ENCODE measurements at places on chromosomes 4 and X.

- no peak for DNase-seq
Measured at GRCh38 chrX:95893636-95894035, 791.0 kb upstream of the DIAPH2 start.

- no peak for DNase-seq
Measured at GRCh38 chr4:17956245-17956644, 65.3 kb downstream of the LCORL start.

- DNase-seq, result no peak
Measured at GRCh38 chrX:143165778-143166177, 140.1 kb downstream of the SPANXN4 start.

DNA sequence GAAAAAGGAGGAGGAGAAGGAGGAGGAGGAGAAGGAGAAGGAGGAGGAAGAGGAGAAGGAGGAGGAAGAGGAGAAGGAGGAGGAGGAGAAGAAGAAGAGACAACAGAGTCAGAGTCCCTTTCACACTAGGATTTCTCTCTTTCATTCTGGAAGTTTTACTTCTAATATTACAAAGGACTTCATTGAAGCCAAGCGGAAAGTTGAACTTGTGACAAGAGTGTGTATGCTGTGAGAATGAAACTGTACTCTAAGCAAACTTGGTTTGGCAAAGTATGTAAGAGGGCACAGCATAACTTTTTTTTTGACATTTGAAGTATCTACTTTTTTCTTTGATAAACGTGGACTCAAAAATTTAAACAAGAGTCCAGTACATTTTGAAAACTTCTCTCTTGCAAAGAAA, 48.0 kb downstream of the CXCL8 start:
- no peak for DNase-seq

DNA sequence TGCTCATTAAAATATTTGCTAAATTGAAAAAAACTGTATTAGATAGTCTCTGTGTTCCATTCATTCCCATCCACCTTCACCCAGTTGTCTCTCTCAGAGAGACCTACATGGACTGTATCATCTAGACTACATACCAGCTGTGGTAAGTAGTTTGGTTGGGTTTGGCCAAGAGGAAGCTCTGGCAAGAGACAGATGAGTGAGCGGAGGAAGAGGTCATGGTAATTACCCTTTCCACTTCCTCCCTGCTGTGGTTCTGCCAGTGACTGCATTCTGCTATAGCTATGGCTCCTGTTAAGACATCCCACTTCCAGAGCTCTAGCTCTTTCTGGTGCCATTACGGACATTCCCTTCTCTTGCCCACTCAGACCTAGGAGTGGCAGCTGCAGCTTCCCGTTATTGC, 239.0 kb upstream of the MID1 start:
- DNase-seq, result no peak

DNA sequence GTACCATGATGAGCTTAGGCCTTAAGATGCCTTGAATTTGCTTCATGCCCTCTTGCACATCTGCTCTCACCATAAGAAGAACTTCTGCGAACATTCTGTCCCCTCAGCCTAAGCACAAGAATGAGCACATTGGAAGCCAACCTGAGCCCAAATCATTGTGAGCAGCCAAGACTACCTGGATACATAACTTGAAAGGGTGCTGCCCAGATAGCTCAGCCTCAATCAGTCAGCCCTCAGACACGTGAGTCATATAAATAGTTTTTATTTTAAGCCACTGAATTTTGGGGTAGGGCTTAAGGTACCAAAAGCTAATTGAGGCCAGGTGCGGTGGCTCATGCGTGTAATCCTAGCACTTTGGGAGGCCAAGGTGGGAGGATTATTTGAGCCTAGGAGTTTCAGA, 27.5 kb upstream of the BBS12 start:
- DNase-seq, result no peak

DNA sequence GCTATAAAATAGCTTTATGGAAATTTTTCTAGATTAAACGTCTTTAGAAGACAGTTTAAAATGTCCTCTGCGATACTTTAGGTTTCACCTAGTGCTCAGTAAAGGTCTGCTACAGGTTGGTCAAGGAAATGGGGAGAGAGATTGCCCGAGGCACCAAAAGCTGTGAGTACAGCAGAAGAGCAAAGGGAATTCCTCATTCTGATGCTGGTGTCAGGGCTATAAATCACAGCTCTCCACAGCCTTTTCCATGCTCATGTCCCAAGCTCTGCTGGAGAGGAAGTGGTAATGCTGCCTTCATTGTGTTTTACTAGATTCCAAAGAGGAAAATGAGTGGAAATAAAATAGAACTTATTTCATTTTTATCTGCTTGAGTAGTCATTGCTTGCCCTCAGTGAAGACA, 2060.4 kb downstream of the ARAP2 start:
- no peak for DNase-seq

- no peak for DNase-seq
Measured at GRCh38 chrX:97845451-97845850, 961.7 kb downstream of the RPA4 start.

GRCh38 chrX:63350465-63350877, 661 bp downstream of the SPIN4 start:
- DNase-seq, result no peak

DNA sequence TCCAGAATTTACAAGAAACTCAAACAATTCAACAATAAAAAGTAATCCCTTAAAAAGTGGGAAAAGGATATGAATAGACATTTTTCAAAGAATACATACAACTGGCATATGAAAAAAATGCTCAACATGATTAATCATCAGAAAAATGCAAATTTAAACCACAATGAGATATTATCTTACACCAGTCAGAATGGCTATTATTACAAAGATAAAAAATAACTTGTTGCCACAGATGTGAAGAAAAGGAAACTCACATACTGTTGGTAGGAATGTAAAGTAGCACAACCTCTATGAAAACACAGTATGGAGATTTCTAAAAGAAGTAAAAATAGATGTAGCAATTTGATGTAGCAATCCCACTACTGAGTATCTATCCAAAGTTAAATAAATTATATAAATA, 65.1 kb upstream of the DIAPH2 start:
- DNase-seq, result no peak

- DNase-seq, result no peak
Measured at GRCh38 chrX:110786486-110786885, 9.1 kb downstream of the CHRDL1 start.

DNA sequence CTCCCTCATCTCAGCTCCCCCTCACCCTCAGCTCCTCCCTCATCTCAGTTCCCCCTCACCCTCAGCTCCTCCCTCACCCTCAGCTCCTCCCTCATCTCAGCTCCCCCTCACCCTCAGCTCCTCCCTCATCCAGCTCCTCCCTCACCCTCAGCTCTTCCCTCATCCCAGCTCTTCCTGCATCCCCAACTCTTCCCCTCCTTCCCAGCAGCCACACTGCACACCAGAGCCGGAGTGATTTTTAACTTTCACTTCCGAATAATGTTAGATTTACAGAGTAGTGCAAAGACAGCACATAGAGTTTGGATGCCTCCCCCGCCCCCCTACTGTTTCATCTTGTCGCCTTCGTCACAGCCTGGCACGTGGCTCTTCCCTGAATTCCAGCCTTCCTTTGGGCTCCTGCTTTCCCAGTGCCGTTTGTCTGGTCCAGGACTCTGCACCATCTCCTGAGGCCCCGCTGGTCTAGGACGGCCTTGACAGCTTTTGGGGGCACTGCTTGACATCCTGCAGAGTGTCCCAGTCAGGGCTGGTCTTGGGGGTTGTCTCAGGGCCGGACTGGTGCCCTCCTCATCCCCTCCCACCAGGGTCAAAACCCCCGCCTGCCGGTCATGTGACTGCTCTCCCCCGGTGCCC, 110.2 kb downstream of the FAM53A start:
- no peak for DNase-seq

GRCh38 chr4:138090150-138090917, 151.8 kb downstream of the SLC7A11 start:
- DNase-seq, result no peak

- no peak for DNase-seq
Measured at GRCh38 chr4:187357821-187358220, 634.2 kb upstream of the FAT1 start.

- DNase-seq, result no peak
Measured at GRCh38 chrX:117808426-117808825, 308.2 kb downstream of the KLHL13 start.

DNA sequence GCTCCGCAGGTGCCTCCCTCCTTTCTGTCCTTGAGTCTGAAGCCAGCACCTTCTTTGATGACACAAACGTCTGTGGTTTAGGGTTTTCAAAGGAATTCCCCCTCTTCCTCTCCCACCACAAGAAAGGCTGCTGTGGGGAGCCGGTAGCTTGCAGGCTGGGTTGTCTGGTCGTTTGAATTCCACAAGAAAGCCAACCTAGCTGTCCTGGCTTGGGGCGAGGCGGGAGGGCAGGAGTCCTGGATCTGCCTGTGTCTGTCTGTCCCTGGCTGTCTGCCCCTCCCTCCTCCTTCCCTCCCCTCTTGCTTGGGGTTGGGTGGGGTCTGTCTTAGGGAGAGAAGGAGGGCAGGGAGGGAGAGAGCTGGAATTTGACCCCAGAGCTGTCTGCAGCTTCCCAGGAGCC, 56.3 kb downstream of the SHROOM2 start:
- DNase-seq, result no peak

- no peak for DNase-seq
Measured at GRCh38 chr4:52051615-52052474, 741 bp downstream of the SPATA18 start.

- no peak for DNase-seq
Measured at GRCh38 chrX:68098431-68098830, 334.9 kb downstream of the OPHN1 start.

DNA sequence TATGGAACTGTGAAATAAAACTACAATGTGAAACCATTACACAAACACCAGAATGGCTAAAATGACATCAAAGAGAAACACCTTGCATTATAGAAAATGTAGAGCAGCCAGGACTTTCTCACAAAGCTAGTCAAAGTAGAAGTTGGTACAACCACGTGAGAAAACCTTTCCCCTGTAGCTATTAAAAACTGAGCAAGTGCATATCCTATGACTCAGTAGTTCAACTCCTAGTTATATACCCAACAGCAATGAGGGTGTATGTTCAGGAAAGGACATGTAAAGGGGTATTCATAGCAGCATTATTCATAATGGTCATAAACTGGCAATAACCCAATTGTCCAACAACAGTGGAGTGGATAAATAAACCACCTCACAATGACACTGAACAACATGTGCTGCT, 177.5 kb upstream of the NUDT10 start:
- DNase-seq, result no peak

DNA sequence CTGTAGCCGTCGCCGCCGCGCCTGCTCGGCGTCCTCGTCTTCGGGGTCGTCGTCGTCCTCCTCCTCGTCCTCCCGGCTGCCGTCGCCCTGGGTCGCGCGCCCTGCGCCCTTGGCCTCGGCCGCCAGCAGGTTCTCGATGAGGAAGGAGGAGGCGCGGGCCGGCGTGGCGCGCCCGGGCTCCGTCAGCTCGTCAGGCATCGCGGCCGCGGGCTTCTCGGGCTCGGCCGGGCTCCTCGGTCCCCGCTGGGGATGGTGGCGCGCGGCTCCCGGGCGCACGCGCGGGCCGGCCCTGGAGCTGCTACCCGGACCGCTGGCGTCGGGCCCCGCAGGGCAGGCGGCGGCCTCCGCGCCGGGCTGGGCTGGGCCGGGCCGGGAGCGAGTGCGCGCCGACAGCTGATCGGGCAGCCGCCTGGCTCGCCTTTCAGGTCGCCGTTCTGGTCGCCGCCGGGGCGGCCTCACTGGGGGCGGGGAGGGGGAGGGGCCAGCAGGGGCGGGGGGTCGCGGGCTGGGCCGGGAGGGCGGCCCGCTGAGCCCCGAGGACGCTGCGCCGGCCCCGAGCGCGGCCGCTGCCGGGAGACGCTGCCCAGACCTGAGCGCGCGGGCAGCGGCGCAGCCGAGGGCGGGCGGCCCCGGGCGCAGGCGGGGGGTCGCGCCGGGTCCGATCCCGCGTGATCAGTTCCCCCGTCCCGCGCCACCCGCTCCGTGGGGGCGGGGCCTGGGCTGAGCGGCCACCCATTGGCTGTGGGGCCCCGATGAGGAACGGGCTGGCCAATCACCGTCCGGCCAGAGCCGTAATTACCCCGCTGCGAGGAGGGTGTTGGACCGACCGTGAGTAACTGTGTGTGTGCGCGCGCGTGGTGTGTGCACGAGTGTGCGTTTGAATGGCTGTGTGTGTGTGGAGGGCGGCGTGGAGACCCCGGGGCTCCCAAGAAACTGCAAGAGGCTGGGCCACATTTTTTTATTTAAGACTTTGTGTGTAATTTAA, at the start of gene HMX1:
HMX1 (minus strand) TSS at position 423 of the 985 bp plus-strand sequence; CDS start at position 198, 225 bp downstream.
- DNase-seq, result no peak

DNA sequence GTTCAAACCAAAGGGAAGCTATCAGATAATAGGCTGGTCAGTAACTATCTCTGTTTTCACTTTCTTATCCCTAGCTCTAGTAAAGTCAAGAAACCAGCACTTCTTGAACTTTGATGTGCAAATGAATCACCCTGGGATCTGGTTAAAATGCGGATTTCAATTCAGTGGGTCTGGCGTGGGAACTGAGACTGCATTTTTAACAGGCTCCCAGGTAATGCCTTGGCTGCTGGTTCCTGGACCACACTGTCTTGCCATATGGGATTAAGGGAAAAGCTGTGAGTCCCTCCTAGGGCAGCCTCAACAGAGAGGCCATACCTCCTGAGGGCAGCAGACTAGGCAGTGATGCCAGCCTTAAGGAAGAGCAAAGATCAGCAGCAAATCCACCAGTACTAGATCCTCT, 1.7 kb downstream of the RNF175 start:
- DNase-seq, result no peak

- DNase-seq, result no peak
Measured at GRCh38 chr4:186688150-186688943, 35.3 kb downstream of the FAT1 start.

DNA sequence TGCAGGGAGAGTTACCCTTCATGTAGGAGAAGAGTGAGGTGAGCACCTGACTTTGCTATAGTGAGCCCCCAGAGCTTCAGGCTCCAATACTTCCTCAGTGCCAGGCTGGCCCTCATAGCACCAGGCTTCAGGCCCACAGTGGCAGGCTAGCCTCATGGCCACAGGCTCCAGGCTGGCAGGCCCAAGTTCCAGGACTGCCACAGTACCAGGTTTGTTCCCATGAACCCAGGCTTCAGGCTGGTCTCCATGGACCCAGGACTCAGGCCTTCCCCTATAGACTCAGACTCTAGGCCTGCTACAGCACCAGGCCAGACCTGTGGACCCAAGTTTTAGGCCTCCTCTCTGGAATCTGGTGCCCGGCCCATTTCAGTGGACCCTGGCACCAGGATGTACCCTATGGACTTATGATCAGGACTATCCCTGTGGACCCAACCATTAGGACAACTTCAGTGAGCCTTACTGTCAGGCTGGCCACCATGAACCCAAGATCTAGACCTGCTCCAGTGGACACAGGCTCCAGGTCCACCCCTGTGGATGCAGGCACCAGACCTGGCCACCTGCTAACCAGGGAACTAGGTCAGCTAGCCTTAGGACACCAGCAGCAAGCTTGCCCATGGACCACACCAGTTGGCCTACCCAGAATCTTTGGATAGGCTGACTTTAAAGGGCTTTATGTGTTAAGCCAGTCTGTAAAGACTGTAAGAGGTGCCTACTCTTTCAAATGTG, 658.2 kb downstream of the KLHL13 start:
- no peak for DNase-seq
